ENCODE measurements at places on chromosomes 1 and 21. TPM values are rescaled to one million over a fixed set of nuclear protein-coding genes. Genes with fewer than 3 reads are reported as not detected.

DNA sequence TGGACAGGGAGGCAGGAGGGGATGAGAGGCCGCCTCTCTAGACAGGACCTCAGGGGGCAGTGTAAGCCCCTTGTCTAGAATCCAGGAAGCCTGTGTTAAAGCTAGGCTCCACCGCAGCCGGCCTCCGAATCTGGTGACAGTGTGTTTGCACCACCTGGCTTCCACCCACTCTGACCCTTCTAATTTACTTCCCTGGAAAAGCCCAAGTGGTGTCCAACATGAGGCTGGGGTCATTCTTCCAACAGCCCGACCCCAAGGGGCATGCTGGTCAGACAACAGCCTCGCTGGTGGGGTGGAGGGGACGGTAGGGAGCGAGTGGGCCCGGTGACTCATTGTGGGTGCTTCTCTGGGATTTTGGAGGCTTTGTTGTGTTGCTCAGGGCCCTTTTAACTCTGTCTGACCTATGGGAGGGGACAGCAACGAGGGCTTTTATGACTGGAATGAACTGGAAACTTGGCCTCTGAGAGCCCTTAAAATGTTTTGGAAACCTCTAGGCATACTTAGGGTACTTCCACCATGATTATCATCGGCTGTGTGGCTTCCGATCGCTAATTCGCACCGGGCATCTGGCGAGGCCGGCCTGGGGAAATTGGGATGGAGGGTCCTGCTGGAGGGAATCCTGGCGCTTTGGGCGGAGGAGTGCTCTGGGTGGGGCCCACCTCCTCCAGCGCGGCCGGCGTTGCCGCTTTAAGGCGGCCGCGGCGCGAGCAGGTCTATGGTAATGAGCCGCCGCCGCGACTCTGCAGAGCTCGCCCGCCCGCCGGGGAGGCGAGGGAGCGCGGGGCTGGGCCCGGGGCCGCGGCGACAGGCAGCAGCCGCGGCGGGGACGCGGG is at the start of gene CELSR2:
Gene CELSR2, plus strand, starts transcription at position 743 of the 833 bp plus-strand sequence. CDS start 541 bp downstream, outside the sequence.
- DNase-seq: peak; percentile 80

DNA sequence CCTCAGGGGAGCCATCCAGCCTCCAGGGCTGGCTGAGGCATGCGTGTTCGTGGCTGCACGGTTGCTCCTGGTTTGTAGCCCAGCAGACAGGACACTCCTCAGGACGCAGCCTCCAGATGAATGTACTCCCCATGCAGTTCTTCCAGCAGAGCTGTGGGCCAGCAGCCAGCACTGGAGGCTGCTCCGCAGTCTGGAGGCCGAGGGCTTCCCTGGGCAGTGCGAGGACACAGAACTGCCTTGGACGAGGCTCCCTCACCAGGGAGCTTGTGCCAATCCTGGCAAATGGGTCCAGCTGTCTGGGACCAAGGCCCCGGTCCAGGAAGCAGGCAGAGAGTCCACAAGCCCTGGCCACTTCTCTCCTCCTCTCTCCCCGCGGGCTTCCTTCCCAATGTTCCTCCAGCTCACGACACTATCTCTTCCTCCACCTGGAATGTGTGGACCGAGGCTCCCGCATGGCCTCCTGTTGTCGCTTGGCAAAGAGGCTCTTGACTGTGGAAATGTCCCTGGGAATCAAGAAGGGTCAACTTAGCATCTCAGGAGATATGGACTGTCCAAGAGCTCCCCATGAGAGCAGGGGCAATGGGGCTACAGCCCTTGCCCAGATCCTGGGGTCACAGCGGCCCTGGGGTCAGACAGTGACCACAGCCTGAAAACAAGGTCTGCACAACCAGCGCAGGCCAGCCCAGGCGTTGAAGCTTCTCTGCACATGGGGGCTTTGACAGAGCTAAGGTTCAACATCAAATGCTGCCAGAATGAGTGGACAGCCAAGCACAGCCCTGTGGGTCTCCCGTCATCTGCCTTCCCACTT is 5.3 kb downstream of the EDN2 start:
- DNase-seq: peak; percentile 86

- DNase-seq: no peak
These were observed 52.3 kb downstream of the ABL2 start for GRCh38 chr1:179177182-179177581.

DNA sequence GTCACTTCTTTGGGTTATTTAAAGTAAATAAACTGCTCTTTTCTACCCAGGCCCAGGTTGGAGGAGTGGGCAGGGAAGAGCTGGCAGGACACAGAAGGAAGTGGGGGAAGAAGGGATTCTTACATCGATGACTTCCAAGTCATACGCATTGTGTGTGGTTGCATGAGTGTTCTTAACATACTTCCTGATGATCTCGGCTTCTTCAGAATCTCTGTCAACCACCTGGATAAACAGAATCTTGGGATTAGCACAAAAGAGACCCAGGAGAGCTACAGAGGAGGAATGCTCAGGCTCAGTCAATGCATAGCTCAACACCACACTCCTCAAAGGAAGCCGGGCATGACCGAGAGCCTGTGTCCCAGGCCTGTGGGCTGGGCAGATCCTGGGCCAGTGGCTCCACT is 42.1 kb downstream of the PARP1 start:
- no peak for DNase-seq

- DNase-seq: no peak
These were observed 1.8 kb upstream of the SLC25A34 start for GRCh38 chr1:15734296-15734695.

- no peak for DNase-seq
These were observed 25.4 kb downstream of the EGLN1 start for GRCh38 chr1:231396643-231397042.

DNA sequence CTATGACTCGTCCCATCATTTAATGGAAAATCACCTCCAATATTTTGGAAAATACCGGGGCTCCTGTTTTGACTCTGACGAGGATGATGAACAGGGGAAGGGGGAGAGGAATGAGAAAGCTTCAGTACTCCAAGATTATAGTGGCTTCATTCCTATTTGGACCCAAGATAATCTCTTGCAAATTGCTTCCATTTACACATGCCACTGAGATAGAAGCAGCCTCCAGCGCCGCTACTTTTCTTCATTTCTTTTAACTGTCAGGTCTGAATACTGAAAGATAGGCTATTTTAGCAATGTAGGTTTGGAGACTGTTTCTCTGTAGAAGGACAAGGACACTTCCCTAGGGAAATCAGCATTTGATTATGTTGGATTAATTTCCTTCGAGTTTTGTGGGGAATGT is 565 bp upstream of the GRIK1 start:
- no peak for DNase-seq

DNA sequence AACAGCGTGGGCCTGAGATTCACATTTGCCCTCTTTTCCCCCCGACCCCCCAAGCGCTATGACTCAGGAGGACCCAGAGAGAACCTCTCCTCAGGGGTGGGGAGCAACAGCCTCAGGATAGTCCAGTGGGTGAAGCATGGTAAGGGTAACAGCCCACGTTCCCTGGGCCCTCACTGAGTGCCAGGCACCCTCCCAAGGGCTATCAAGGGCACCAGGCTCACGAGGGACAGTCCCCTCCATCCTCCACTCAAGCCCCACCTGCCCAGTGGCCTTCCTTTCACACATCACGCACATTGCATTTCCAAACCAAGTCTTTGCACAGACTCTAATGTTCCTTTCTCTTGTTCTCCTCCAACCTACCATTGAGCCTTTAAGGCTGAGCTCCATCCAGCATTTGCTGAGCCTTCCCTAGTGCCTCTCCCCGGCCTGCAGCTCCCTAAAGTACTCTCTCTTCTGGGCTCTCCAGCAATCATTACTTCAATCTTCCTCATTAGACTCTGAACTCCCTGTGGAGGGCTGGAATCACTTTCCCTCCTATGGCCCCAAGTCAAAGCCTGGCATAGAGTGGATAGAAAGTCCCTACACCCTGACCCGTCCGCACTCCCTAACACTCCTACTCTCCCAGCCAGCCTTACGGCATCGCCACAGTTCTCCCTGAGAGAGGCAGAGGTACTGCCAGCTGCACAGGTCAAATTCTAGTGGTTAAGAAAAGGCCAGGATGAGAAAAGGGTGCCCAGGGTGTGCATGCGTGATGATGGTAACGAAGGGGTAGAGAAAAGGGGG is 1.0 kb downstream of the AKR7A2 start:
- DNase-seq: no peak

DNA sequence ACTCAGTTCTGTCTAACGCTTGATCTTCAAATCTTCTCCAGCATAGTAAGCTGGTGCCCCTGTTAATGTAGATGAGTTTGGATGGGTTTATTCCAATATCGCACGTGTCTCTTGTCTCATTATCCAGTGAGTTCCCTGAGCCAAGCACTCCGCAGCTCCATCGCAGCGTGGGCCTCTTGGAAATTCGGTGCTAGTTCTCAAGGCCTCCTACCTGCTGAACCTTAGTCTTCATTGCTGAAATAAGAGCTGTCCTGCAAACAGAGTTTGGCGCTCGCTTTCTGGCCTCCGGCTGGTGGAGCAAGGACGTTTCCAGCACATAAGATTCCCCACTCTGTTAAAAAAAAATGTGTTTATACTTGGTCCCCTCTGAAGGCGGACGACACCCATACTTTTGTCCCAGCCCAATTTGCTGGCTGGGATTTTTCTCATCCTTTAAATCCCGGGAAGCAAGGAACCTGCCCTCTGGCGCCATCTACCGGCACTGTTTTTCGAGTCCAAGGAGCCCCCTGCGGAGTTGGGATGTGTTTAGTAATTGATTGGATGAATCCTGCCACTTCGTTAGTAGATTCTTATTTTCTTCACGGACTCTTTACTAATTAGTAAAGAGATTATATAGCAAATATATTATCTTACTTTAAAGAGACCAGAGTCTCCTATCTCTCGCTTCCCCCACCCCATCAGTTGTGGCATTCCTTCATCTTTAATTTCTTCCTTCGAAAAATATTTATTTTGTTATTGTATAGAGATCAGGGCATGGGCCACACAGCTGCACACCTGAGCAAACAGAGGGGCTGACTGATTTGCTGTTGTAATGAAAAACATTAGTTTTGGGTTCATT is 14.7 kb downstream of the JUN start:
- DNase-seq: peak; percentile 89

GRCh38 chr1:200415789-200416593 is 6.2 kb upstream of the ZNF281 start:
- no peak for DNase-seq

The KLHDC8A gene
- not detected for total RNA-seq

The GSTM5 gene
- total RNA-seq: 2.8 TPM

- peak; percentile 87 for DNase-seq
These were observed 948 bp downstream of the STK40 start for GRCh38 chr1:36384542-36385409.

DNA sequence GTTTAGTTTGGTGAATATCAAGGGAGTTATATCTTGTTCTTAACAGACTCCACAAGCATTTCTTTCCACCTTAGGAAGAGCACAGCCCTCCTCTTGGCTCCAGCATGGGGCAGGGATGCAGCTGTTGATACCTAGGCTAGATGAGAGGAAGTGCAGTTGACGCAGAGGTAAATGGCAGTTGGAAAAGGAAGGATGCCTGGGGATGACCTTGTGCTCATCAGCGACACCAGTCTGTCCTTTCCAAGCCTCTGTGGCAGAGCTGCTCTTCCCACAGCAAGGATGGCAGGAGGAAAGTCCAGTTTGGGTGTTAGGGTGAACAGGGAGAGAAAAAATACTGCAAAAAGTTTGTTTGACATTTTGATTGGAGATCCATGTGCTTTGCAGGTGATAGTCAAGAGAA is 6.2 kb downstream of the PROX1 start:
- no peak for DNase-seq

The OR2AJ1 gene
- total RNA-seq: not detected

All from Right ventricle myocardium inferior (tissue), 1 donor.